Fibroblast of skin of abdomen (primary cell): ENCODE measurements at places on chromosomes 1 and 21.

DNA sequence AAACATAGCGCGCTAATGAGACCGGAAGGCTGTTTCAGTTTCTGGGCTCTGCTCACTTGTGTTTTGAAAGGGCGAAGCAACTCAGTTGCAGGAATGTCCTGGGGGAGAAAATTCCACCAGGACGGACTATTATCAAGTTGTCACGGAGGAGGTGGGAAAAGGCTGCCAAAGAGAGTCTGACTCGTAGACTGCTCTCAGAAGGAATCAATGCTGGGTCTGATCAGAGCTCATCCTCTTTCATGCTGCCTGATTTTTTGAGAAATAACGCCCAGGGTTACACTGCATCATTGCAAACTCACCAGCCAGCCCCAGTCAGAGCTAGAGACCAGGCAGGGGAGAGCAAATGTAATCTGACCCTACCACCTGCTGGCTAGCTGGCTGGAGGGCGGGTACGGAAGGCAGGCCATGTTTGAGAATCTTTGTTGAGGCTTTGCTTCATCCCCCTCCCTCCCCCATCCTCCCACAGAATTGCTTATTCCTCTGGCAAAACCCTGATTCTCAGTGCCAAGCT lies 36.4 kb upstream of the BCL9 start:
- peak; percentile 3 for DNase-seq

- no peak for DNase-seq
Measured at GRCh38 chr21:42042651-42043050, 28.5 kb upstream of the UMODL1 start.

GRCh38 chr1:41767534-41768525 lies 150.9 kb downstream of the HIVEP3 start:
- no peak for DNase-seq

- DNase-seq: no peak
Measured at GRCh38 chr21:46428987-46429710, 29.5 kb upstream of the DIP2A start.

GRCh38 chr21:34974162-34974981 lies 74.7 kb downstream of the RUNX1 start:
- DNase-seq: no peak

DNA sequence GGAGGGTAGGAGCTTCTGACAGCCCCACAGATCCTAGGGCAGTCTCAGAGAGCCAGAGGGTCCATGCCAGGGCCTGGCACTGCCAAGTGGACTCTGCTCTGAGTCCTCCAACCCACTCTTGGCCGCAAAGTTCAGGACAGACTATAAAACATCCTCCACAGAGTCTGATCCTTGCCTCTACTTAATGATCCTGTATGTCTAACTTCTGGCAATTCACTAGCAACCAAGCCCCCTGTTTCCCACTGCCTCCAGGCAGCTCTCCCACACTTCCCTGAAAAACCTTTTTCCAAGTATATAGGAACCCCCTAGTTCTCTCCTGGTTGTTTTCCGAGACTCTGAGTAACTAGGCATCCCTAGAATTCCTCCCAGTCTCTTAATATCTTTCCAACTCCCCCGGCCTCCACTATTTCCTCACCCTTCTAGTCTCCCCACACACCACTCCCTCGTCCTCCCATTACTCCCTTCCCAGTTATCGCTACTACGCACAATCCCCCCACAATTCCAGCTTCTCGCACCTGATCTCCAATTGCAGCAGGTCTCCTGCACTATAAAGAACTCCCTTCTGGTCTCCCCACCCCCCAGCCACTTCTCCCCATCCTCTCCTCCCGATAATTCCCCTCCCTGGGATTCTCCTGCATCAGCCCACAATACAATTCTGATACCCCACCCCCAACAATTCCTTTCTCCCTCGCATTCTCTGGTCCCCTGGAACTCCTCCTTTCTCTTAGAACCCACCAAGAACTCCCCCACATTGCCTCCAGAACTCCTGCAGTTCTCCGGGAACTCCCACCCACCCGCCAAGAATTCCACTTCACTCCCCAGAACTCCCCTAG lies 574 bp downstream of the IGSF9 start:
- DNase-seq: no peak

GRCh38 chr1:198805498-198806151 lies 166.8 kb downstream of the PTPRC start:
- DNase-seq: no peak

GRCh38 chr21:45403133-45403824 lies 1.7 kb upstream of the COL18A1 start:
- DNase-seq: no peak

DNA sequence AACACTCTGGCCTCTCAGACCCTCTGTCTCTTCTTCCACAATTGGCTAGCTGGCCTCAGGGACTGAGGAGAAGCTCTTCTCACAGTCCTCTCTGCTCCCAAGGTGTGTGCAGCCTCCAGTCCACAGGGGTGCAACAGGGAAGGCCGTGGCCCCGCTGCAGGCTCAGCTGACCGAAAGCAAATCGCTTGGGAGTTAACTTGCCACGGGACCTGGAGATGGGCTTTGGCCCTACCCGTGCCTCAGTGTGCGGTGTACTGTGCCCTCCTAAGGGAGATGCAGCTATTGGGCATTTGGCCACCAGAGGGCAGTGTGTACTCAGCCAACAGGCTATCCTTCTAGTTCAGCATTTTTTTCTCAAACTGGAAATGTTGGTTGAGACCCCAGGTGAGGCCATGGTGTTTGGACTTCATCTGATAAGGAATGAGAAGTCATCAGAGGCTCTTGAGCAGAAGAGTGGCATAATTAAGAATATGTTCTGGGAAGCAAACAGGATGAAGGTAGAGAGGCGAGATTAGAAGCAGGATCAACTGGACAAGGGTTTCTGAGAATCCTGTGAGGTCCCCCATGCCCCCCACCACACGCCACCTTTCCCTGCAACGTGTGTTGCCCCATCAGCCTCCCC lies 42.5 kb upstream of the TMEM125 start:
- peak; percentile 60 for DNase-seq

- DNase-seq: no peak
Measured at GRCh38 chr1:165436994-165437393, 7.9 kb downstream of the RXRG start.

DNA sequence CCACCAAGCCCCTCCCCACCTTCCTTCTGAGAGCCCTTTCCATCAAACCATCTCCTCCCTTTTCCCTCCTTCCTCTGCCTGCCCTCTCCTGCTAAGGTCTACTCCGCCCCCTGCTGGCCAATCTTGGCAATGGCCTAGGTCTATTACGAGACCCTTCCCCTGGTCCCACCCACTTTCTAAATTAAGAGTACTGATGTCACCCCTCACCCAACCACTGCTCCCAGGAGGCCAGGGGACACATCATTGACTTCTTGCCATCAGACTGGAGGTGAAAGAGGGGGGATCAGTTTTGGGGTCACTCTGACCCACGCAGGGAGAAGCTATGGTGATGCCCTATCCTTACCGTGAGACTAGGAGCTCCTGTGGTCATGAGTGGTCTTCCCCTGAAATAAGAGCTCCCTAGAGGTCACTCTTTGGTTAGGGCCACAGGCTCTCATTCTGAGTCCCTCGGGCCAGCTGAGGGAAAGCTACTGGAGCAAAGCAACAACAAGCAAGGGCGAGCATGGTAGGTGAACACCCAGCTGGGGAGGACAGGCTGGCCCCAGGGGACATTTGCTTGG lies 34.6 kb upstream of the S100A7 start:
- peak; percentile 56 for DNase-seq

DNA sequence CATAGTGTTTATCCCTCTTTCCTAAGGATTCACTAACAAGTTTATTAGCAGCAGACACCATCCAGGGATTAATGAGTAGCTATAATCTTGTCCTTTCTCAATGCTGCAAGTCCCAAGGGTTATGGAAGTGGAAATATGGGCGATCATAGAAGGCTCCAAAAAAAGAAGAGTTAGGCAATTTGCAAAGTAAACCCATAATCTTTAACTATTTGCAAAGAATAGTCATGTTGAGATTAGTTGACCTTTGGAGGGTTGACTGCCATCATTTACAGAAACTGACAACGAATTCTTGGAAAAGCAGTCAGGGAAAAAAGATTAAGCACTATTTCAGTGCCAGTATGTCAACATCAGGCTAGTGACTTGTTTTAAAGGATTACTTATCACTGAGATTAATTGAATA lies 169.9 kb downstream of the KCNT2 start:
- no peak for DNase-seq

- peak; percentile 58 for DNase-seq
Measured at GRCh38 chr1:44405031-44405797, at the start of gene RNF220. RNF220 (plus strand) TSS chr1:44405255.

DNA sequence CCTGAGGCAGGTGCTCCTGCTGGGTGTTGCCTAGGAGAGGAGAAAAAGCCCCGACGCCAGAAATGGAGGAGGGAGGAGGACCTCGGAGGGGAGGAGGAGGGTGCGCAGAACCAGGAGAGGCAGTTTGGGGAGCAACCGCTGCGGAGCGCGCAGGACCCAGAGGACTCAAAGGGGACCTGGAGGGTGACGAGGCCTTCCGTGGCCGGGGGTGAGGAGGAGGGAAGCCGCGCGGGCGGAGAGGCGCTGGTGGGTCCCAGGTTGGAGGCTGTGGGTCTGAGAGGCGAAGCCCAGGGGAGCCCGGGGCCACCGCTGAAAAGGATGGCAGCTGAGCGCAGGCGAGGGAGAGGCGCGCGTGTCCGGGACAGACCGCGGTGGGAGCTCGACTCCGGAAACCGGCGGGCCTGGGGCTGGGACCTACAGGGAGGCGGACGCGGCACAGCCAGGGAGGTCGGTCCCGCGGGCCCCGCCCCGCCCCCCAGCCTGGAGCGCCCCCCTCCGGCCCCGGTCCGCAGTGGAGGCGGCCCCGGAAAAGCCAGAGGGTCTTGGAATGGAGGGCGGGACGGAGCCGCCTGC lies 15.1 kb downstream of the RNF223 start:
- DNase-seq: no peak

DNA sequence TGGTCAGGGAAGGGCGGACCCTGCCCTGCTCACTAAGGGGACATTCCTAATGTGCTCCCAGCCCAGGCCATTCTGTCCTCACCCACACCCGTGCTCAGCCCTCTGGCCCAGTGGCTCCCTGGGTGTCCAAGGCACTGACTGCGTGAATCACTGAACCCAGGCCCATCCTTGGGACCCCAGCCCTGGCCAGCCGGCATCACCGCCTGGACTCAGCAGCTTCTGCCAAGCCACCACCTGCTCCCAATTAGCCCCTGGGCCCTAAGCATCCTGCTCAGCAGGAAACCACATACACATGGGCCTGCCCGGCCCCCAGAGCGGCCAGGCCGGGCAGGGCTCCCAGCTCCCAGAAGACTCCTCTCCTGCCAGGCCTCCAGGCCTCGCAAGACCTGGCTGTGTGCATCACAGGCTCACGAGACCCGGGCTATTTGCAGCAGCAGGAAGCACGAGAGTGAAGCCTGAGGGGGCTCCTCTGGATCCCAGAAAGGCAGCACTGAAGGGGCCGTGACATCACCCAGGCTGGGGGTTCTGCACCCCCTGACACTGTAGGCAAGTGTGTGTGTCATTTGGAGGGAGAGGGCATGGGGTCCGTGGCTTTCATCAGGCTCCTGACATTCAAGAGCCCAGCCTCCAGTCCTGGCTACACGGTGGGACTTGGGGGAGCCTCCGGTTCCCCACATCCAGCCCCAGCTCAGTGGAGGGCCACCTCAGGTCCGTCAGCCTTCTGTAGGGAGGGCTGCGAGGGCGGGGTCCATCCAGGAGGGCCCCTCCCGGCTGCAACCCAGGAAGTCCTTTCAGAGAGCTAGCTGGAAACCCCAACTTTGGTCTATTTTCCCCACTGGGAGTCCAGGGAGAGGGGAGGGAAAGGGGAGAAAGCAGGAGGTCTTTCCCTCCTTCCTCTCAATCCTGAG lies 1.6 kb downstream of the MFAP2 start:
- peak; percentile 94 for DNase-seq

GRCh38 chr1:154863315-154864174 lies 6.5 kb downstream of the KCNN3 start:
- peak; percentile 65 for DNase-seq

GRCh38 chr1:222310836-222311235 lies 237.1 kb downstream of the HHIPL2 start:
- peak; percentile 4 for DNase-seq

- DNase-seq: no peak
Measured at GRCh38 chr1:207336559-207337467, 15.3 kb downstream of the CD55 start.

GRCh38 chr1:41404308-41404761 lies 43.1 kb downstream of the FOXO6 start:
- peak; percentile 34 for DNase-seq

DNA sequence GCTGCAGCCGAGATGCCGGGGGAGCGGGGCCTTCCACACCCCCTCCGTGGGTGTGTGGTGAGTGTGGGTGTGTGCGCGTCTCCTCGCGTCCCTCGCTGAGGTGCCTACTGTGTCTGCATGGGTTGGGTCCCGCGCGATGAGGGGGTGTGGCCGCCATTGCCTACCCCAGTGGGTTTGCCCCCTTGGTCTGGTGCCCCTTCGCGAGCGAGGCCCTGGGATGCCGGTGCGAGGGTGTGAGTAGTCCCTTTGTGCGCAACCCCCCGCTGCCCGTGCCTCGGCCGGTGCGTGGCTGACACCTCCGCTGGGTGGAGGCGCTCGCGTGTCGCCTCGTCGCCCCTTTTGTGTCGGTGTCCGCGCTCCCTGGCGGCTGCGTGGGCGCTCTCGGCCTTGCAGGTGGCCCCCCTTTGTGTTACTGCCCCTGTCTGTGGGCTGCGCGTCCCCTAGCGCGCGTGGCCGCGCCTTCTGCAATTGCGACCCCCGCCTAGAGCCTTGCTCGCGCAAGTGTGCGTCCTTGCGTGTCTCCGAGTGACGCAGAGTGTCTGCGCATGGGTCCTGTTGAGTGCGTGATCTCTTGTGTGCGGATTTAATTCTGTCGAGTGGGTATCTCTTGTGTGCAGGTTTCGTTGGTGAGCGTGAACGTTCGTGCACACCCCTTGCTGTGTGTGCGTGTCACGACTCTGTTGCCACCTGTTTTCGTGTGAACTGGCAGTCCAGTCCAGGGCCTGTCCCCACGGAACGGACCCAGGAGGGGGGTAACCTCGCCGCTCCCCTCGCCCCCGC lies 553 bp downstream of the TTC3 start:
- peak; percentile 39 for DNase-seq

DNA sequence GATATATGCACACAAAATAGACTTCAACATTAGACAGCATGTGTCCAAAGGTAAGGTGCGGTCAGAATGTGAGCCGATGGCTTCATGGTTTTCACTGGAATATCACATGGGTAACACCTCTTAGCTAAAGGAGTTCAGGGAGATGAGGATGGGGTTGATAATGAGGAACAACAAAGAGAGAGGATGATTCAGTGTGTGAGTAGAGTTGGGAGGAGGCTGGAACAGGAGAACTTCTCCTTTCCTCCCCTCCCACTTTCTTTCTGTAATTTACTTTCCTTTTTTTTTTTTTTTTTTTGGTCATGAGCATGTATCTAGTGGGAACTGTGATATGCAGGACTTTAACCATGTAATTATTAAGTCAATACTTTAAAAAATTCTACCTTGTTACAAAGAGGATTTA lies 99.4 kb downstream of the FASLG start:
- DNase-seq: no peak

- DNase-seq: no peak
Measured at GRCh38 chr21:40769231-40769630, 77.7 kb downstream of the DSCAM start.

- DNase-seq: no peak
Measured at GRCh38 chr1:159854116-159854692, 8.3 kb downstream of the VSIG8 start.

DNA sequence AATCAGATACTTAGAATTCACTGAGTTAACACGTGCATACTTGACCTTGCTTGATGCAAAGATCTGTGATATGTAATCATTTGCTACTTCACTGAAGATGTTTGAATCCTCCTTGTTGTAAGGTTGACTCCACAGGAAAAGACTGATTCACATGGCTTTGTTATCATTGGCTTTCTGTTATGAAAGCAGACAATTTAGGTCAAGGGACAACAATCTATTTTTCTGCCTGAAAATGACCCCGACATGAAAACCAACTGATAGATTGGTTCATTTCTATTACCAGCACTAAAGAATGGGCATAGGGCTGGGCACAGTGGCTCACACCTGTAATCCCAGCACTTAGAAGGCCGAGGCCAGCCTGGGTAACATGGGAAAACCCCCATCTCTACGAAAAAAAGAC lies 546.9 kb downstream of the SMYD3 start:
- DNase-seq: no peak
